ENCODE measurements at places on chromosomes 5 and 9.

GRCh38 chr5:19802686-19803085 lies 185.3 kb downstream of the CDH18 start:
- DNase-seq, result no peak

DNA sequence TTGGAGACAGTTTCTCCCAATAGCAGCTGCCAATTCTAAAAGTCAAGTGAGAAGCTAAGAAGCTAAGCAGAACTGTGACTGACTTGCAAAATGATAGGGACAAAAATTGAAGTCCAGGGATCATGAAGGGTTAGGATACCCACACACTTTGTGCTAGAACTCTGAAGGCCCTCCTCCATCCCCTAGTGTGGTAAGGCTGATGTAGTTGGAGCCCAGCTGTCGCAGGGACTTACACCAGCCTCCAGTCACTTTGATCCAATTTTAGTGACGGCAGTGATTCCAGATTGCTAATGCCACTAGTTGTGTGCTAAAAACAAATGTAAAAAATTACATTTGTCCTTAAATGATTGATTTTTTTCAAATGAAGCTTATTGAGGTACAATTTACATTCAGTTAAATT lies 742.7 kb upstream of the ZNF608 start:
- no peak for DNase-seq

- DNase-seq, result no peak
Measured at GRCh38 chr5:17619354-17619753, 9.2 kb downstream of the TAF11L12 start.

- DNase-seq, result peak; percentile 98
Measured at GRCh38 chr5:88826646-88827585, 56.1 kb downstream of the MEF2C start.

DNA sequence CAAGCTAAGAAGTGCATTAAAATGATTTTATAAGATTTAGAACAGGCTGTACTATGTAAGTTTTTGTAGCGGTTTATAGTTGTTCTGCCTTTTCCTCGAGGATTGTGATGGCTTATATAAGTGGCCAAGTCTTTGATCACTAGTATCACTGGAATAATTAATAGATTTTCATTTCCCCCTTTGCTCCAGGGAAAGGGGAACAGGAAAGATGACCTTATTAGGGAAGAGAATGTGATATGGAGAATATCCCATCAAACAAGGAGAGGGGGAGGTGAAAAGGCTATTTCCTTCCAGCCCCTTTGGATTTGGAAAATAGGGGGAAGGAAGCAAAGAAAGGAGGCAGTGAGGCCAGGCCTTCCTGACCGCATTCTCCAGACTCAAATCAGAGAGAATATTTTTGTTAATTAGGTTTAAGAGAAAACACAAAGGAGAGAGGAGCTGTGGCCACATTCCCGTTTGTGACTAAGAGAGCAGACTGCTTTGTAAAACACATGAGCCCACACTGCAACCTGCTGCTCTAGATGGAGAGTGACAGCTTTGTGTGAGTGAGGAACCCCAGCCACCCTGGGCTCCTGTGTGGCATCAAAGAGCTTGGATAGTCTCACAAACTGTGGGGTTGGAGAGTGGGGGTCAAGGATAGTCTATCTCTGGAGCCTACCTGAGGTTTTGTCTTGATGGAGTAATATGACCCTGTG lies 359.5 kb downstream of the DTWD2 start:
- no peak for DNase-seq

DNA sequence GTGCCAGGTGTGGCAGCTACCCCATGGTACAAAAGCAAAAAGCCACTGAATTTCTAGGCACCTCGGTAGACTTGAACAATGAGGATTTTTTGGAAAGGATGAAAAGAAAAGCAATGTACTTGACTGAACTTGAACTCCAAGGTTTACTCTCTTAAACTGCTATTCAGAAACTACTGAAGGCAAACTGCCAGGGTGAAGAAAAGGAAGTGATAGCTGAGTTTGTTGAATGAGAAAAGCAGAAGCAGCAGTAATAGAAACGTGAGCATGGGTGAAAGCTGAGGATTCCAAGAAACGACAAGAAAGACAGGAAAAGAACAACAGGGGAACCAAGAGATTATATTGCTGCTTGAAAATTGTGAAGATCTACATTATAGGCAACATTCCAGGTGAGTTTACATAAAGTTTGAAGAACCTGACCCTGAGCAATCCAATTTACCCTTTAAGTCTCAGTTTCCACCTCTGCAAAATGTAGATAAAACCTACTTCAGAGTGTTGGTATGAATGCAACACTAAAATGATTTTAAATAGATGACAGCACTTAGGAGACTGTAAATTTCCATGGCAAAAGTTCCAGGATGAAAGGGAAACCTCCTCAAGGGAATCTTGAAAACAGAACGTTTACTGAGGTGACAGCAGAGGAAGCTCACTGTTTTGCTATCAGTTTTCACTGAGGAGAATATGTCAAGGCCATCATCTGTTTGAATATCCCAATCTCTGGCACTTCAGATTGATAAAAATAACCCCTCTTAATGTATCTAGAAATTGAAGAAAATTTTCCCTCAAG lies 245.8 kb downstream of the SPATA31D1 start:
- no peak for DNase-seq

DNA sequence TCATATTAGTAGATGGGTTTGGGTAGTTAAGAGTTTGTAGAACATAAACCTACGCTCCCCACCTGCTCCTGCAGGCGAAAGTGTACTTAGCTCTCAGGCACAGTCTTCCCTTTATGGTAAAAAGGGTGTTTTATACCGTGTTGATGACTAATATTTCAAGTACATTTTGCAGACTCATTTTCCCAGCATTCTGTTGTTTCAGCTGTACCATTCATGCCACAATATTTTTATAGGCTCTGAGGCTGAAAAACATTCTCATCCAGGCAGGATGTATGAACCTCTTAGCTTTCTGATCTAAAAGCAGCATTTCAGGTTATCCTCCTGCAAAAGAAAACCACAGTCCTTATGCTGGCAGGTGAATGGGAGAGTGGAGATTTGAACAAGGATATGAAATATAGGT lies 231.4 kb downstream of the NR2F1-AS1 start:
- DNase-seq, result peak; percentile 37

- no peak for DNase-seq
Measured at GRCh38 chr9:114432323-114433067, 44.7 kb upstream of the AKNA start.

DNA sequence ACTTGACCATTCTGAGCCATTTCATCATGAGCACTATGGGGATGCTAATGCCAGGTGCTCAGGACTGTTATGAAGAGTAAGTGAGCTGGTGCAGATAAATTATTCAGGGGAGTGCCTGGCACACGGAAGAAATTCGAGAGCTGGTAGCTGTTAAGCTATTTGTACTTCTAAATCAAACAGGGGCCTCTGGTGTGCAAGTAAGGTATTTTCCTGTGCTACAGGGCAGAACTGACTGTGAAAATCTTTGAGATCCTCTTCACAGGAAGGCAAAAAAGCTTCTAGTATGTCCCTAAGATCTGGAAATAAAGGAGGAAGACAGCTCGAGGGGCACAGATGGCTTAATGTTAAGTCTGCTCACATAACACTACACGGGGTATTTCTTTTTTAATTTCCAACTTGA lies 106.3 kb upstream of the SPOCK1 start:
- DNase-seq, result peak; percentile 25

DNA sequence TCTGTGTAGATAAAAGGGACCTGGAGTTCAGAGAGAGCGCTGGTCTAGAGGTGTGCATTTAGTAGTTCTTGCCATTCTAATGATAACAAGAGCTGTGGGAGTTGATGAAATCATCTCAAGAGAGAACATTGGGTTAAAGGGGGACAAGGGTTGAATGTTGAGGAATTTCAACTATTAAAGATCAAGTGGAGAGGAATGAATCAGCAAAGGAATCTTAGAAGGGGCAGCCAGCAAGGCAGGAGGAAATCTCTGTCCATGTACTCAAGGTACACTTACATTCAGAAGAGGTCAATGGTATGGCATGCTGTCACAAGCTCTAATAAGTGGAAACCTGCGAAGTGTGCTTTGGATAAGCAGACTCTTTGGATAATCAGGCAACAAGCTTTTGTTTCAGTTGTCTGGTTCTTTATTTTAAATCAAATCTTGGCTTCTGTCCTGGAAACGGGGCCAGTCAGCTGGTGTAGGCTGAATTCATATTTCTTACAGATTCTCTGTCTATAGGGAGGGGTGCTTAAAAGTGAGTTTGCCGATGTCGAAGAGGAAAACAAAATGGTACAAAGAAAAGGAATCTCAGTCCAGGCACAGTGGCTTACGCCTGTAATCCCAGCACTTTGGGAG lies 320.5 kb upstream of the CD180 start:
- DNase-seq, result peak; percentile 77

GRCh38 chr9:84323858-84324257 lies 16.7 kb downstream of the SLC28A3 start:
- no peak for DNase-seq

- DNase-seq, result no peak
Measured at GRCh38 chr9:123753669-123754258, 176.2 kb downstream of the DENND1A start.

DNA sequence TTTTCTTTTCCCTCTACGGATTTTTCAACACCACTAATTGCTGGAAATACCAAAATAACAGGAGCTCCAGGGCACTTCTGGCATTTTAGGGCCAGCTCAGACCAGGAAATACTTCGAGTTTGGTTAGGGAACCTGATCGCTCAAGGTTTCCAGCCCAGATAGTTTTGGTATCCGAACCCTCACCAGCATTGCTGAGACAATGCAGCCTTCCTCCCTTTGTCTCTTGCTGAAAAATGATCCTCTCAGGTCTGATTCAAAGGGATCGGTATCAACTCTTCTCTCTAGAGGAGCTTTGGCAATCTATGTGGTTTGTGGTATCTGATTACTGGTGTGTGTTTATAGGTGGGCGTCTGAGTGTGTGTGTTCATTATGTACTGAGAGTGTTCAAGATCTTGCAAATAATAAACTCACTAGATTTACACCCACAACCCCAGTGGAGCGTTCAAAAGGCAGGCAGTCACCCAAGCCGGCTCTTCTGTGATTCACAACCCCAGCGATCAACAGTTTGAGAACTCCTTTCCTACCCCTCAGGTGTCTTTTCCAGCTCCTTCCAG lies 122.8 kb upstream of the EGFLAM start:
- no peak for DNase-seq

- DNase-seq, result no peak
Measured at GRCh38 chr9:137087409-137087925, 682 bp downstream of the MAN1B1 start.

DNA sequence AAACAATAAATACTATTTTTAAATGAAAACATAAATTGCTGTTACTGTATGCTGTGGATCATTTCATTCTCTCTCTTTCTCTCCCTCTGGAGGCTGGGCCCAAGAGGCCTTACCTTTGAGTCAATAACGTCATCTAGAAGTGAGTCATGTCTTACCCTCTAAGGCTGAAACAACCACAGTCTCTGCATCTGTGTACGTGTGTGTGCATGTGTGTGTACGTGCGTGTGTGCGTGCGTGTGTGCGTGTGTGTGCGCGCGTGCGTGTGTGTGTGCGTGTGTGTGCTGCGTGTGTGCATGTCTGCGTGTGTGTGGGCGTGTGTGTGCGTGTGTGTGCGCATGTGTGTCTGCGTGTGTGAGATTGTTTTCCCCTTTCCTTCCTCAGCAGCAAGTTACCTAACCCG lies 13.6 kb upstream of the IL17B start:
- DNase-seq, result no peak

DNA sequence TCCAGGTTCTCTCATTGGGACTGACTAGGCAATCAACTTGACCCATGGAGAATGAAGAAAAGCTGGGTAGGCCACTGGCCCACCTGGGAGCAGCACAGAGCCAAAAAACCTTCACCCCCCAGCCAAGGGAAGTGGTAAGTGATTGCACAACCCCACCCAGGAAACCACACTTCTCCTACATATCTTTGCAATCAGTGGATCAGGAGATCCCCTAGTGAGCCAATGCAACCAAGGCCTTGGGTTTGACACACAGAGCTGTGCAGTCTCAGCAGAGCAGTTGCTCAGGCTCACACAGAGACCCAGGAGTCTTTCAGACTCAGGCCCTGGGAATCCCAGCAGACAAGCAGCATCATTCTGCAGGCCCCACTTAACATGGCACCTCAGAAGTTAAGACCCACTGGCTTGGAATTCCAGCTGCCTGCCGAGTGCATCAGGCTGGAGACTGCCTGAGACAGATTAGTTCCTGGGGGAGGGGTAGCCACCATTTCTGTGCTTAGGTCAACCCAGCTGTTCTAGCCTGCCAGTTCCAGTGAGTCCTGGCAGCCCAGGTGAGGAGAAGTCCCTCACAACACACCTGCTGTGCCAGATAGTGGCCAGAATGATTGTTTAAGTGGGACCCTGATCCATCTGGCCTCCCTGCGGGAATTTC lies 136.4 kb downstream of the SAXO1 start:
- DNase-seq, result no peak

DNA sequence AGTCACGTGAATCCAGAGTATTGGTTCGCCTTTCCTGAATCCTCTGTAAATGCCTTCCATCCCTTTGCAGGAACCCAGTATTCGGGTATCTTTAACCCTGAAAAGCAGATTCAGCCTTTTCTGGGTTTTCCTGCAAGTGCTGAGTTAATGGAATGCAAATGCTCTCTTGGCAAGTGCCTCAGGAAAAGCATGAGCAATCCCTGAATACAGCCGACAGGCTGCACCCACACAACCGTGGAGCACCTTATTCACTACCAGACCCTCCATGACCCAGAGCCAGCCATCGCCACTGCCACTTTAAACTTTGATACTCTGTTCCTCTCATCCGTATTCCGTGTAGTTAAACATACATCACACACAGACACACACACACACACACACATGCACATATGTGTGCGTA lies 54.4 kb downstream of the ZNF622 start:
- no peak for DNase-seq

GRCh38 chr5:7867260-7867659 lies 1.6 kb downstream of the FASTKD3 start:
- DNase-seq, result no peak

- DNase-seq, result no peak
Measured at GRCh38 chr5:133399247-133399891, 213.0 kb downstream of the FSTL4 start.

DNA sequence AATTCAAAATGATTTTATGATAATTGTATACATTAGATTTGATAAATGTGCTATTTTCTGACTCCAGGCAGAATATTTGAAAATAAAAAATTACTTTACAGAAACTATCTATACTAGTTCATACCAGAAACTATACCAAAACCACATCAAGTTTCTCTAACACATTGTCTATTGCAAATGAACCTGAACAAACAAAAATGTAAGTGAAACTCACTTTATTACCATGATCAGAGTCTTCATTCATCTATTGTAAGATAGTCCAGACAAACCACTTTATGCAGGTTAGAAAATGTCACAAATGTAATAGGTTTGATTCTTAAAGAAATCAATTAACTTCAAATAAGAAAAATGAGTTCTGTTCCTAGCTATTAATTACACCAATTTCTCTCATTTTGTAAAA lies 99.4 kb downstream of the OXCT1 start:
- DNase-seq, result no peak
